Astrocyte (in vitro differentiated cells and primary cell): ENCODE measurements at places on chromosomes 7 and 10.

DNA sequence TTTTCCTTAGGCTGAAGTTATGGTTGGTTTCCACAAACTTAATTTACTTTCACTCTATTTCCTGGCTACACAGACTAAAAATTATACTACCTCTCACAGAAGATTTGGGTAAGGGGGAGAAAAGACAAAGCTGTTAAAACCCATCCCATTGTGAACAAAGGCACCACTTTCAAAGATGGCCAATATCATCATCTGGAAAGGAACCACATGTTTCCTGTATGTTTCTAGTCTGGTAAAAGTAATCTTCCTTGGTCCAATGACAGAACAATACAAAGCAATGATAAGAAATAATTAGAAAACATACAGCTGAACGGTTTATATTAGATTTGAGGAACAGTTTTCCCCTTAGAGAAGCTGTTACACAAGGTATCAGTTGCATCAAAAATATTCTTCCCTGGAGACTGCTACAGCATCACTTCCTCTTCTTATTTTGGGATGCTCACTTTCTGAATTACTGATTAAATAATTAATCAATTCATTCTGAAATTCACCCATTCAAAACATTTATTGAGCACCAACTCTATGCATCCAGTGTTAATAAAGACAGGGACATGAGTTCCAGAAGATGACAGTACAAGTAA is 8.5 kb upstream of the SFR1 start:
- DNase-seq, result no peak

- DNase-seq, result no peak
Observed at GRCh38 chr10:79429751-79430150, 15.7 kb downstream of the ZCCHC24 start.

DNA sequence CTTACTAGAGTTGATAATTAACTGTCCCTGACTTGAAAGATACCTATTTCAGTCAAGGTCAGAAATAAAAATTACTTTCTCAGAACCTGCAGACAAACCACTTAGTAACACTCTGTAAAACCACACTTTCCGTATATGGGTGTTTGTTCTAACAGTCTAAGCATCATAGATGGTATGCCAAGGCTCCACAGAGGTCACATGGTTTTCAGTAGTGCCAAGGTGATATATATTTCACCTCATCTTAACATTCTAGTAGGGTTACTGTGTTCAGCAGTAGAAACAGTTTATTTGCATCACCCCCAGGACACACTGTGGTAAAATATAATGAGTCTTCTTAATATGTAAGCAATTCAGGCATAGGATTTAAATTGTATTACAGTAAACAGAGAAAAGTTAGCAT is 61.5 kb downstream of the KCND2 start:
- DNase-seq, result no peak

- no peak for DNase-seq
Observed at GRCh38 chr10:112553315-112553714, 106.3 kb downstream of the VTI1A start.

- no peak for DNase-seq
Observed at GRCh38 chr7:4073750-4074149, 608.3 kb upstream of the FOXK1 start.

DNA sequence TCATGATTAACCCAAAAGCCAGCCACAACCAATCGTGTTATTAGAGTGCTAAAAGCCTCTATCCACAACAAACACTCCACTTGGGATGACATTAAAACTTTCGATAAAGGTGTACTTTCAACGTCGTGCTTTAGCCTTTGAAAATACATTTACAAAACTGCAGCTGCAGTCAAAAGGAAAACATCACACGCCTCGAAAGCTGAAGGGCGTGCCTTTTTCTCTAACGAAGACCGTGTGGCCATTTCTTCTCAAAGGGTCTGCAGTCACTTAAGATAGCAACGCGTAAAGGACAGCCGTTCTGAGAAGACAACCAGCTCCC is 1.1 kb downstream of the ARHGAP12 start:
- no peak for DNase-seq

GRCh38 chr7:1081931-1082401 is 5.9 kb upstream of the GPER1 start:
- DNase-seq, result peak; percentile 73

DNA sequence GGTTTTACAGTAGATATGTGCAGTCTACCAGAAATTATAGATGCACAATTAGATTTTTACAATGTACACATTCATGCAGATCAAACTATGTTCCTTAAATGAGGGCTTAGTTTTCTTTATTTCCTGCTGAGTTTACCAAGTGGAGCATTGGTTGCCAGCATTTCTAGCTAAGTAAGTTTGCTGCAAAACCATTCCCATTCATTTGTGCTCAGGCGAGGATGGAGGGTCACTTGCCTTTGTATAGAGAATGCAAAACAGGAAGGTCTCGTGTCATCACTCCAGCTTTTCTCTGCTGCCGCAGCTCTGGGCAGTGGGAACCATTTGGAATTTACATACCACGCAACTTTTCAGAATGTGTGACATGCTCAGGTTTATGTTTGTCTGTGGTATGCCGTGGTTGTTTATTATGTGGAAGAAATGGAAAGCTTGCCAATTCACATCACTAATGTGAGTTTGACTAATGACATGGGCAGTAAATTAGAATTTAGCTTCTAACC is 198.6 kb downstream of the TRIL start:
- peak; percentile 85 for DNase-seq

DNA sequence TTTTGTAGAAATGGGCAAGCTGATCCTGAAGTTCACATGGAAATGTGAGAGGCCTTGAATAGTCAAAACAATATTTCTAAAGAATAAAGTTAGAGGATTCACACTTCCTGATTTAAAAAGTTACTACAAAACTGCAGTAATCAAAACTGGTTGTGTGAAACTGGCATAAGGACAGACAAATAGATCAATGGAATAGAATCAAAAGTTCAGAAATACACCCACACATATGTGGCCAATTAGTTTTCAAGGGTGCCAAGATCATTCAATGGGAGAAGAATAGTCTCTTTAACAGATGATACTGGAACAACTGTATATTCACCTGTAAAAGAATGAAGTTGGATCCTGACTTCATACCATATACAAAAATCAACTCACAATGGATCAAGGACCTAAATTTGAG is 27.7 kb downstream of the DNAJC9 start:
- no peak for DNase-seq

GRCh38 chr7:122290476-122290875 is 14.1 kb downstream of the FEZF1 start:
- DNase-seq, result no peak

DNA sequence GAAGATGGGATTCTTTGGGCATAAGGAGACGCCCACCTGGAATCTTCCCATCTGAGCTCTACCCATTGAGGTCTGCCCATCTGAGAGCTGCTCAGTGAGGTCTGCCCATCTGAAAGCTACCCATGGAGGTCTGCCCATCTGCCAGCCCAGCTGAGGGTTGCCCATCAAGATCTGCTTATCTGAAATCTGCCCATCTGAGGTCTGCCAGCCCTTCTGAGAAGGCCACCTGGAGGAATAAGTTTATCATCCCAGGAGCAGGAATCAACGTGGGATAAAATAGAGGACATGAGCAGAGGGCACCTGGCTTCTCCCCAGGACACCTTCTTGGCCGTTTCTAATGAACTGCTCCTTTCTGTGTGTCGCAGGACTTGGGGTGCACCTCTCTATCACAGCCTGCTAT is 35.3 kb upstream of the PDZD8 start:
- no peak for DNase-seq

- DNase-seq, result no peak
Observed at GRCh38 chr7:83119026-83119382, 43.7 kb downstream of the PCLO start.

- DNase-seq, result no peak
Observed at GRCh38 chr7:133165001-133165400, 83.1 kb upstream of the CHCHD3 start.

DNA sequence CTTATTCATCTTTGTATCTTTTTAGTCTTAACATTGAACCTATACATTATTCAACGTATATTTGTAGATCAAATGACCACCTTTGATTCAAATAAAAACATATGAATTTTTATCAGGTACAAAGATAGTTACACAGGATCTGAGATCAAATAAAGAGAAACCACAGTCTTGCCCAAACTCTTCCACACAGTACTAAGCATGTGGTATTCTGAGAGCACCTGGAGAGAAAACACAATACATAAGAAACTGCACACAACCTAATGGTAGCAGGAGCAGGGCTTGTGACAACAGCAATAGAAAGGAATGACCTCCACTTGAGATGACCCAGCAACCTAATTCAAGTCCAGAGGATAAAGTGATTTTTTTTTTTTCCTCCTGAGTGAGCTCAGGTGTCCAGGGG is 6.5 kb upstream of the WASL start:
- no peak for DNase-seq

DNA sequence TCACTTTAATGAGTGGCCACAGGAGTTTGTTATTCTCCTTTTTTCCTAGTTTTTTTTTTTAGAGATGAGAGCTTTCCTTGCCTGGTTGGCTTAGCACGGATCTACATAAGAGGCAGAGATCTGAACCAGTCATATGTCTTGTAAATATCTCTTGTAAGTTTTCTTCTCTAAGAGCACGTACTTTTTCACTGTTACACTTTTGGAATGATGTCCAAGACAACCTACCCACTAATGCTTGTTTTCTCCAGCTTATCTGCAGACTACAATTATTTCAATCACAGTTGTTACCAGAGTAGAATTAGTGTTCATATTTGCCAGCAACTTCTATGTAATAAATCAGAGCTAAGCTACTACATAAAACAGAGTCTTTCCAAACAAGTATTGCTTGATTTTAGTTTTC is 444.6 kb downstream of the KCNMA1 start:
- DNase-seq, result no peak
